ENCODE measurements at places on chromosomes 5 and 9.
A peak's percentile ranks its signal among the peaks of the same experiment; 100 is the strongest.

GRCh38 chr5:123754908-123755307 lies 242.9 kb downstream of the CSNK1G3 start:
- DNase-seq = no peak

- no peak for DNase-seq
Measured at GRCh38 chr5:125659316-125660023, 763.7 kb upstream of the GRAMD2B start.

DNA sequence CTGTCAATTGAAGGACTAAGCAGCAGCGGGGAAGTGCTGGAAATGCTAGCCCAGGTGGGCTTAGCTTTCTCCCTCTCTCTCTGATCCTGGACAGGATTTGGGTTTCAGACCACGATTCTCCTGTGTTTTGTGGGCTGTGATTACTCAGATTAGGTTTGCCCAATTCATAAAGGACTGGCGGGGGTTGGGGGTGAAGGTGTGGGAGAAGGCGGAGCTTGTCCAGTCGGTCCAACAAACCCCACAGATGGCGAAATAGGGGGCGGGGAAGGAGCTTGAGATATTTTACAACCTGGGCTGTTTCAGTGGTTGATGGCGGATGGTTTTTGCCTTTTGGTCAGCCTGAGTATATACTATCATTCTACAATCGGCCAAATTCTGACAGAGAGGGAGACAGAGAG lies 35.2 kb downstream of the PCDHAC2 start:
- no peak for DNase-seq

DNA sequence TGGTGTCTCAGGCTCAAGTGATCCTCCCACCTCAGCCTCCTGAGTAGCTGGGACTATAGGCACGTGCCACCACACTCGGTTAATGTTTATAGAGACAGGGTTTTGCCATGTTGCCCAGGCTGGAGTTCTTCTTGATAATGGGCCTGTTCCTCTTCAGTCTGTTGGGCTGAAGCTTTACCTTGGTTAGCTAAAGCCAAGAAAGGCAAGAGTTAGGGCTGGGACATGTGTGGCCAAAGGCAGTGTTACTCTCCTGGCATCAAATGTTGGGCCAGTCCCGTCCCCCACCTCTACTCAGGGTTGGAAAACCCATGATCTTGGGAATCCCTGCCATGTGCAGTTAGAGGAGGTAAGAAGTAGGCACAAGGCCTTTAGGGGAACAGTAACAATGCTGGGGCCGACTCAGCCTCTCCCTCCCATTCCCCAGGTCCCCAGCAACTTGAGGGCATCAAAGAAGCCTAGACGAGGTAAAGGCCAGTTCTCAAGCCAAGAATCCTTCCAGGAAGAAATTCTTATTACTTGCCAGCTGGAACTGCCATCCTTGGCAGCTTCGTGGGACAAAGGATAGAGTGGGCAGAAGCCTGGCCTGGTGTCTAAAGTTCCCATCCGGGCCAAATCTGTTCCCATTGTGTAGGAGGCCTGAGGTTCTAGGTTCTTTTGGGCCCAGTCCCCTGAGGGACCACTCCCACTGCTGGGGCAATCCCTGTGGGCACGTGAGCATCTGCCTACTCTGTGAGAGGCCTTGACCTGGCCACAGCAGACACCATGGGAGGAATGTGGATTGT lies 4.5 kb downstream of the EGR1 start:
- DNase-seq = peak; percentile 94

GRCh38 chr5:66617991-66618768 lies 22.0 kb downstream of the MAST4 start:
- no peak for DNase-seq

- DNase-seq = no peak
Measured at GRCh38 chr9:69885474-69885929, 64.9 kb downstream of the CFAP95 start.

Measured in osteocyte (in vitro differentiated cells).